ENCODE measurements at places on chromosomes 7 and 10. TPM values are rescaled to one million over a fixed set of nuclear protein-coding genes. Genes with fewer than 3 reads are reported as not detected.

SFRP4 gene
- 0.41 TPM for total RNA-seq

CACNB2 gene
- total RNA-seq = 0.10 TPM

SPDYE11 gene
- not detected for total RNA-seq

CACUL1 gene
- total RNA-seq = 36.5 TPM

SBDS gene
- 124 TPM for total RNA-seq

DNA sequence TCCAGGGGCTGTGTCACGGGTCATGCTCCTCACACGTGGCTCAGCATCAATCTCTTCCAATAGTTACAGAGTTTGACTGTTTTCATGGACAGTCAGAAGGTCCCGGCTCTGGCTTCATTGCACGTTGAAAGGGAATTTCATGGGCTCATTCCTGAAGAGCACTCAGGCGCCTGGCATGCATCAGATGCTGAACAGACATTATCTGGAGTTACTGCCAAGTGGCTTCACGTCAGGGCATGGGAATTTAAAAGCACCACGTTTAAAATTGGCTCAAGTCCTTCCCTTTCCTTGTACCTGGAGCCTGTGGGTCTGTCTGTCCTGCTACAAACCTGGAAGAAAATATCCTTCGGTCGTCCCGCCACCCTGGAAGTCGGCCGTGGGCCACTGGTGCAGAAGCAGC, 50.4 kb downstream of the CFAP46 start:
- no peak overlapping the region for H3K27ac ChIP-seq
- H3K4me1 ChIP-seq = no peaks in the 10 kb centered on the region
- H3K27me3 ChIP-seq = peaks cover 66% of the 10 kb centered on the region
- no peak for DNase-seq
- no peak overlapping the region for H3K4me3 ChIP-seq
- no peaks in the 10 kb centered on the region for H3K36me3 ChIP-seq

GRCh38 chr7:37007691-37008090, 283.4 kb upstream of the AOAH start:
- no peaks in the 10 kb centered on the region for H3K4me1 ChIP-seq
- no peak overlapping the region for H3K27ac ChIP-seq
- no peak for DNase-seq
- no peaks in the 10 kb centered on the region for H3K36me3 ChIP-seq
- H3K4me3 ChIP-seq = no peak overlapping the region
- peaks cover 2% of the 10 kb centered on the region for H3K27me3 ChIP-seq

GRCh38 chr7:105822806-105823205, 53.6 kb downstream of the ATXN7L1 start:
- no peak for DNase-seq
- no peak overlapping the region for H3K27ac ChIP-seq
- H3K36me3 ChIP-seq = peaks cover 2% of the 10 kb centered on the region
- H3K27me3 ChIP-seq = no peaks in the 10 kb centered on the region

DNA sequence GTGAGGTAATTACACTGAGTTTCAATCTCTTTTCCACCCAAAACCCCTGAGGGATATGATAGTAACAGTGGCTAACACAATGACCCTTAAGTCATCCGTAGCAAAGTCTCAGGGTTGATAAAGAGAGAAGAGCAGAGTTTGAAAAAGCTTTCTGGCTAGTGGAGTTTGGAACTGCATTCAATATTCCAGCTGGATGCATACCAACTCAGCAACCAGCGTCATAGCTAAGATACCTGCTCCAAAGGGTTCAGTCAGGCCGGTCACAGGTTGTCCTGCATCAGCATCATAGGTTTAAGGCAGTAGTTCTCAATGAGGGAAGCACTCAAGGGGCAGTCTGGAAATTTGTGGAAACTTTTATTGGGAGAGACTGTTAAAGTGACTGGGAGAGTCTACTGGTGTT, 93.5 kb downstream of the CNOT4 start:
- no peaks in the 10 kb centered on the region for H3K27me3 ChIP-seq
- H3K4me1 ChIP-seq = peaks cover 8% of the 10 kb centered on the region
- DNase-seq = no peak

- H3K4me3 ChIP-seq = peak overlapping the region; percentile 44
- no peaks in the 10 kb centered on the region for H3K27me3 ChIP-seq
- peaks cover 42% of the 10 kb centered on the region for H3K4me1 ChIP-seq
- H3K27ac ChIP-seq = peak overlapping the region; percentile 99
Observed at GRCh38 chr10:83522881-83523386, 616.4 kb upstream of the GHITM start.

DNA sequence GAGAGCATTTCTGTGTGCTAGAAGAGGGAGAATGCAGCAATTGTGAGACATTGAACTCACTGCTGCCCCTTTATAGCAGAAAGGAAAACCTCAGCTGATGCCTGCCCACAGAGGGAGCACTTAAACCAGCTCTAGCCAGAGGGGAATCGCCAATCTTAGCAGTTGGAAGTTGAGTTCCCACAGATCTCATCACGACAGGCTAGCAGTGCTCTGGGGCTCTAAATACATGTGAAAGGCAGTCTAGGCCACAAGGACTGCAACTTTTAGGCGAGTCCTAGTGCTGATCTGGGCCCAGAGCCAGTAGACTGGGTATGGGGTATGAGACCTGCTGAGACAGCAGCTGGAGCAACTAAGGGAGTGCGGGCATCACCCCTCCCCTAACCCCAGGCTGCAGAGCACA, 25.2 kb upstream of the PRR15 start:
- H3K4me3 ChIP-seq = no peak overlapping the region
- H3K27me3 ChIP-seq = no peaks in the 10 kb centered on the region
- peaks cover 10% of the 10 kb centered on the region for H3K36me3 ChIP-seq
- no peaks in the 10 kb centered on the region for H3K4me1 ChIP-seq
- DNase-seq = no peak
- H3K27ac ChIP-seq = no peak overlapping the region

DNA sequence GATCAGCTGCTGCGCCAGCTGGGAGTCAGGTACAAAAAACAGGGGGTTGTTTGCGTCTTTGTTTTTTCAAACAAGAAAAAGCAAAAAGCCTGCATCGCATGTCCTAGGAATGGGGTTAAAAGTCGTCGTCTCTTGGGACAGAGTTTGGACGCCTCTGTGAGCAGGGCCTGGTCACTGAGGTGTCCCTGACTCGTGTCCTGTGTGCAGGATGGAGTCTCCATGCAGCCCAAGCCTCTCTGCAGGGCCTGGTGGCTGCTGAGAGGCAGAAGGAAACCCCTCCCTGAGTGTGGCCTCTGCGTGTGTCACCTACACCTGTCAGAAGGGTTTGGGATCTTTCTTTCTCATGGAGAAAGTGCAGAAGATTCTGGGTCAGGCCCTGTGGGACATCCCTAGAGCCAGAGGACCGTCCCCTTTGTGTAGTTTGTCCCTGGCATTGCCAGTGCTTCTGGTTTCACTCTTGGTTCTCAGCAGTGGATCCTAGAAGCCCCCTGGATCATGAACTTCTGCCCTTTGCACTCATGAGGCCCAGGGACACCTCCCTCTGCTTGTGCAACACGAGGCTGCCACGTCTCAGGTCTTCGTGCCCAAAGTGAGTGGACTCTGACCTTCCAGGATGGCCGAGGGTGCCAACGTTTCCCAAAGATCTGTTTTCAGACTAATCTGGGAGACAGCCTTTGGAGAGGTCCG, 75.0 kb downstream of the PRKAG2 start:
- peak; percentile 30 for DNase-seq
- no peak overlapping the region for H3K4me3 ChIP-seq
- peaks cover 35% of the 10 kb centered on the region for H3K27me3 ChIP-seq
- H3K27ac ChIP-seq = no peak overlapping the region

- peaks cover 38% of the 10 kb centered on the region for H3K4me1 ChIP-seq
- peaks cover 2% of the 10 kb centered on the region for H3K27me3 ChIP-seq
- H3K27ac ChIP-seq = peak overlapping the region; percentile 51
- DNase-seq = no peak
- peaks cover 5% of the 10 kb centered on the region for H3K36me3 ChIP-seq
Observed at GRCh38 chr10:124162774-124163354, 69.5 kb upstream of the CHST15 start.

DNA sequence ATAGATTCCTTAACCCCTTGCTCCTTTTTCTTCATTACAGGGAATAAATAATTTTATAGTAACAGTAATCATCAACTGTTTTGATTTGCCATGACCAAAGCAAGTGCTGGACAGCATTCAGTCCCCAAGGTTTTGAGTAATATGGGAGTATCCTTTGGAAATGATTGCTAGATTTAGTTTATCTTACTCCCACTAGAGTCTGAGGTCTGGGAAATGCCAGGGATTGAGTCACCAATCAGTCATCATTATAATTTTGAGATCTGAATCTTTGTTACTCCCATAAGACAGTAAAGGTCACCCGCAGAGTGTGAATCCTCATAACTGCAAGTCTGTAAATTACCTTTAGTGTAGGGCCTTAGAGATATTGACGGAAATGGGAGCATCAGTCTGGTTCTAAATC, 133.7 kb upstream of the SEMA3E start:
- no peaks in the 10 kb centered on the region for H3K36me3 ChIP-seq
- no peak for DNase-seq
- peaks cover 9% of the 10 kb centered on the region for H3K4me1 ChIP-seq
- no peaks in the 10 kb centered on the region for H3K27me3 ChIP-seq

GRCh38 chr10:114605155-114605797, 52.8 kb downstream of the ABLIM1 start:
- H3K36me3 ChIP-seq = peaks cover 2% of the 10 kb centered on the region
- DNase-seq = no peak
- H3K27me3 ChIP-seq = no peaks in the 10 kb centered on the region
- no peak overlapping the region for H3K4me3 ChIP-seq
